ENCODE measurements at places on chromosomes 7 and 10. TPM values are rescaled to one million over a fixed set of nuclear protein-coding genes. Genes with fewer than 3 reads are reported as not detected.

GRCh38 chr10:31288962-31289361 lies 30.1 kb upstream of the ZEB1 start:
- no peak for DNase-seq
- no peaks in the 10 kb centered on the region for H3K36me3 ChIP-seq
- H3K4me3 ChIP-seq, result no peak overlapping the region
- H3K4me1 ChIP-seq, result no peaks in the 10 kb centered on the region

DNA sequence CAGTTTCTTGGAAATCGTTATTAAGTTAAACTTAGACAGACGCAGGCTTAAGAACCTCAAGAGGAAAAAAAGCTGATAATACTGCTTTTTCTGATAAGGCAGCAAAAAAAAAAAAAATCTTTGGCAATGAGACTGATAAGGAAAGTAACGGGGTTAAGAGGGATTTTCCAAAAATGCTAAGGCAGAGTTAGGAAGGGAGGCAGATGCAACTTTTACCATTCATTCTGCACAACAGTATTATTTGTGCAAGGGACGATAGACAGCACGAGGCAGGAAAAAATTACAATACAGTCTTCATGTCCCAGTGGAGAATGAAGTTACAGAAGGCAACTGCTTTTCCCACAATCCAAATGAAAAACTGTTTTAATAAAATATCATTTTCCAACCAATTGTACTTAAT lies 194.0 kb downstream of the DOCK4 start:
- DNase-seq, result no peak
- no peak overlapping the region for H3K27ac ChIP-seq
- no peak overlapping the region for H3K4me3 ChIP-seq
- no peaks in the 10 kb centered on the region for H3K4me1 ChIP-seq

GRCh38 chr10:96642973-96643372 lies 56.2 kb upstream of the TM9SF3 start:
- DNase-seq, result peak; percentile 75
- H3K4me1 ChIP-seq, result no peaks in the 10 kb centered on the region
- H3K27ac ChIP-seq, result no peak overlapping the region
- H3K27me3 ChIP-seq, result no peaks in the 10 kb centered on the region
- H3K36me3 ChIP-seq, result no peaks in the 10 kb centered on the region
- H3K4me3 ChIP-seq, result no peak overlapping the region

GRCh38 chr7:45343746-45344145 lies 186.2 kb downstream of the RAMP3 start:
- H3K4me1 ChIP-seq, result no peaks in the 10 kb centered on the region
- H3K27ac ChIP-seq, result no peak overlapping the region
- no peaks in the 10 kb centered on the region for H3K27me3 ChIP-seq
- no peaks in the 10 kb centered on the region for H3K36me3 ChIP-seq
- no peak overlapping the region for H3K4me3 ChIP-seq
- no peak for DNase-seq

DNA sequence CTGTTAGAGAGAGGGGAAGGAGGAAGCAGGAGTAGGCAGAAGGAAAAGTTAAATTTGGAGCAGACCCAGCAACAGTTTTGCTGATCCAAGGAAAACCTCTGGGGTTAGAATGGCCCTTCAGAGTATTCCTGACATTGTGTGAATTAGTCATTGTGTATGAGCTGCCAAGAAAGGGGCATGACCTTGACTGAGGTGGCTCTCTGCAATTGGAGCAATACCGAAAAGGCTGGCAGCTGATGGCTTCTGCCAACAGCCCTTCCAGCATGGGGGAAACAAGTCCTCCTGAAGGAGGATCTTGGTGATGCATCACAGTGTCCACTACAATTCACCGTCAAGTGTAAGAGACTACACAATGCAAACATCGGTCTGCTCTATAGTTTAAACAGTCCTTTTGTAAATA lies 20.6 kb upstream of the WASL start:
- no peak for DNase-seq
- no peak overlapping the region for H3K27ac ChIP-seq
- H3K4me3 ChIP-seq, result no peak overlapping the region
- no peaks in the 10 kb centered on the region for H3K4me1 ChIP-seq
- H3K27me3 ChIP-seq, result no peaks in the 10 kb centered on the region

GRCh38 chr10:5818894-5819293 lies 5.7 kb upstream of the GDI2 start:
- no peak overlapping the region for H3K4me3 ChIP-seq
- H3K27me3 ChIP-seq, result no peaks in the 10 kb centered on the region
- DNase-seq, result no peak
- no peaks in the 10 kb centered on the region for H3K36me3 ChIP-seq
- H3K27ac ChIP-seq, result no peak overlapping the region

Gene TMEM130
- total RNA-seq, result not detected

Gene NKX2-3
- total RNA-seq, result not detected

DNA sequence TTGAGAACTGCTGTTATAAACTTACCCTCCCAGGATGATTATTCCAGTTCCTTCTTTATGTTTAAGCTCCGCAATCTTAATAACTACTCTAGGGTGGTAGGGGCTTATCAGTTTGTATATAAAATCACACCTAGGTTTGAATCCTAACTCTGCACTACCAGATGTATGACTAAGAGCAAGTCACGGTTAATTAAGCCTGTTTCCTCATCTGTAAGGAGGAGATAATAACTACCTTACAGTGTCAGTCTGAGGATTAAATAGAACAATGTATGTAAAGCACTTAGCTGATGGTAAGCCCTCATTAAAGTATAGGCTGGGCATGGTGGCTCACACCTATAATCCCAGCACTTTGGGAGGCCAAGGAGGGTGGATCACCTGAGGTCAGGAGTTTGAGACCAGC lies 9.2 kb downstream of the DNA2 start:
- no peaks in the 10 kb centered on the region for H3K4me1 ChIP-seq
- no peak overlapping the region for H3K27ac ChIP-seq
- no peak for DNase-seq
- H3K4me3 ChIP-seq, result no peak overlapping the region

DNA sequence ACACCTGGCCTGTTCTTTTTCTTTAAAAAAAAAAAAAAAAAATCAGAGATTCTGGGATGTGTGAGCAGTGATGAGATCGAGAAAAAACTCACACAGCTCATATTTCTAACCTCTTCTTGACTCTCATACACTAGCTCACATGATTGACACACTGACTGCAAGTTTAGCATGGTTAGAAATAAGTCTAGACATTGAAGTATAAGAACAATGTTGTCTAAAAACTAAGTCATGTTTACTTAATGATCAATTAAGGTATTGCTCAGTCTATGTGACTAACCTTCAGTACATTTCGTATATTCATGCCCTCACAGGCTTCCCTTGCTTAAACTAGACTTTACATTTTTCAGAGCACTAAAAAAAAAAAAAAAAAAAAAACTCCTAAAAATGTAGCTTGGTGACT lies 775.1 kb downstream of the GATA3 start:
- no peaks in the 10 kb centered on the region for H3K27me3 ChIP-seq
- no peak overlapping the region for H3K27ac ChIP-seq
- DNase-seq, result no peak
- H3K4me3 ChIP-seq, result no peak overlapping the region

Gene TRAPPC14
- 33.2 TPM for total RNA-seq

Gene GNGT1
- not detected for total RNA-seq

- H3K4me1 ChIP-seq, result peaks cover 6% of the 10 kb centered on the region
- no peaks in the 10 kb centered on the region for H3K27me3 ChIP-seq
- H3K36me3 ChIP-seq, result no peaks in the 10 kb centered on the region
- H3K27ac ChIP-seq, result no peak overlapping the region
Observed at GRCh38 chr10:88788924-88789323, 13.6 kb upstream of the LIPM start.

- no peaks in the 10 kb centered on the region for H3K4me1 ChIP-seq
- no peak overlapping the region for H3K27ac ChIP-seq
- no peak for DNase-seq
- H3K4me3 ChIP-seq, result no peak overlapping the region
- H3K36me3 ChIP-seq, result no peaks in the 10 kb centered on the region
Observed at GRCh38 chr7:46448478-46448877, 527.4 kb upstream of the IGFBP3 start.

Gene CTAGE8
- total RNA-seq, result 0.58 TPM

DNA sequence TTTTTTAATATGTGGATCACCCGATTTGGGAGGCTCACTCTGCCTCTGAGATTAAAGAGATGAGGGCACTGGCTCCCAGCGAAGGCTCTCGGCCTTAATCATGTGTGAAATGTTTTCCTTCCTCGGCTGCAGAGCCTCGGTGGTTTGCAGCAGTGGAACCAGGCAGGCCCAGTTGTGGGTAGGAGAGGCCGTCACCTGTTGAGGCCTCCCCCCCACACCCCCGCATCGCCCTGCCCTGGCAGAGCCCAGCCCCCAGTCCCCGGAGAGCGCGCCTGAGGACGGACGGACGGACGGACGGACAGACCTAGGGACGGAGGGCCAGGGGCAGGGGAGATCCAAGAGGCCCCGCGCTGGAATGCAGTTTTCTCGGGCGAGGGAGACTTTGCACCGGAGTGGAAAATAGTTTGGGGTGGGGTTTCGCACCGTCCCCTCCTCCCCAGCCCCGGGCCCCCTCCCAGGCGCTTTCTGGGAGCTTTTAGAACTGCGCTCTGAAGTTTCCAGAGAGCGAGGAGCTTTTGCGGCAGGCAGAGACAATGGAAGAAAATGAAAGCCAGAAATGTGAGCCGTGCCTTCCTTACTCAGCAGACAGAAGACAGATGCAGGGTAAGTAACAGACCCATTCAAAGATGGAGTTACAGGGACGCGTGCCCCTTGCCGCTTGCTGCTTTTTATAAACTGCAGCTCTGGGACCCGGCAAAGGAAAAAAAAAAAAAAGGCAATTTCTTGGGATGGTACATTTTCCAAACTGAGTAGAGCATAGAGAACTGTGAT lies at the start of gene KIAA1217:
KIAA1217 (plus strand) TSS at position 478 of the 771 bp plus-strand sequence; CDS start at position 534, 56 bp downstream.
- no peak within 1 kb of the TSS for H3K27ac ChIP-seq
- DNase-seq, result no peak
- H3K27me3 ChIP-seq, result no peaks in the 10 kb centered on the region

DNA sequence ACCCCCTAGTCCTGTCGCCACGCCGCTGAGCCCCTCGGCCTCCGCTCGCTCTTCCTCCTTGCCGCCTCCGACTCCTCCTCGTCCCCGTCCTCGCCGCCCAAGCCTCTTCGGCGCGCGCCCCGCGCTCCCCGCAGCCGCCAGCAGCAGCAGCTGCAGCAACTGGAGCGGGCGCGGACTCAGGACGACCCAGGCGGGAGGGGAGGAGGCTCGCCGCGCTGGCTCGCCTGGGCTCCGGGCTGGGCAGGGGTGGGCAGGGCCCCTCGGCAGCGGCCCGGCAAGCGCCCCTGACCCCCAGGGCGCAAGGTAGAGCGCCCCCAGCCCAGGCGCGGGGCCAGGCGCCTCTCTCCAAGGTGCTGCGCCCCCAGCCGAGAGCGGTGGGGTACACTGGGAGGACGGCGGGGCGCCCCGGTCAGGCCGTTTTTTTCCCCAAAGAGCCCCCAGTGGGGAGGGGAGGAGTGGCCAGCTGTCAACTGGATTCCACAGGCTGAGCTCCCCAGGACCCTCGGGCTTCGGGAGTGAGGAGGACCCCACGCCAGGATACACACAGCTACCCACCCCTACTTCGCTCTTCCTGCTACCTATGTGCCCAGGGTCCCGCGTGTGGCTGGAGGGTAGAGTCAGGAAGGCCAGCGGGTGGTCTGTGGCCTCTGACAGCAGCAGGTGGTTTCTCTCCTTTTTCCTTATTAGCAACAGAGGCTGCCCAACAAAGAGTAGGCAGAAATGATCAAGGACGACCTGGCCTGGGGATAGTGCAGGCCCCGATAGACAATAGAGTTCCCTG lies 903 bp upstream of the KCNMA1 start:
- peaks cover 17% of the 10 kb centered on the region for H3K27me3 ChIP-seq
- DNase-seq, result no peak
- H3K27ac ChIP-seq, result no peak overlapping the region
- no peaks in the 10 kb centered on the region for H3K36me3 ChIP-seq

DNA sequence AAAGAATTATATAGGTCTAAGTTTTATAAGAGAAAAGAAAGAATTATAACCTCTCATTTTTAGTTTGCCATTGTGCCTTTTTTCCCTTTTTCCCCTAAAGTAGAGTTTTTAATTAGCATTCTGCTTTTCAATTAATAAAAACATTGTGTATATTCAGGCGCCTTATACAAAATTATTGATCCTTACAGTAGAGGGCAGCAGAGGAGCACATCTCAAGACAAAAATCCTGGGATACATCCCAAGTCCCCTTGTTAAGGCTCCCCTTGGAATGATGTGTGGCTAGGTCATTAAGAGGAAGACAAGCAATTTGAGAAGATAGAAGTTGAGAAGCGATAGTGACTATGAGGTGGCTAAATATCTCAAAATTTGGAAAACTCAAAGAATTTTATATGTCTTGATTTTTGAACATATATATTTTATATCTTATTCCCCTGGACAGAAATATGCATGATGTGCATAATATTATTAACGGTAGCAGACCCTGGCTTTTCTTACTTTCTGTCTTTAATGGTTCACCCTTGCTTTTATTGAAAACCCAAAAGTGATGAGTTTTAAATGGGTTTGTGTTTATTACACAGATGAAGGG lies 19.1 kb upstream of the TPK1 start:
- no peaks in the 10 kb centered on the region for H3K36me3 ChIP-seq
- H3K4me3 ChIP-seq, result no peak overlapping the region
- DNase-seq, result no peak
- no peaks in the 10 kb centered on the region for H3K4me1 ChIP-seq

GRCh38 chr7:26779978-26780595 lies 84.3 kb downstream of the SKAP2 start:
- no peak overlapping the region for H3K27ac ChIP-seq
- H3K4me1 ChIP-seq, result no peaks in the 10 kb centered on the region
- no peaks in the 10 kb centered on the region for H3K27me3 ChIP-seq
- no peaks in the 10 kb centered on the region for H3K36me3 ChIP-seq

DNA sequence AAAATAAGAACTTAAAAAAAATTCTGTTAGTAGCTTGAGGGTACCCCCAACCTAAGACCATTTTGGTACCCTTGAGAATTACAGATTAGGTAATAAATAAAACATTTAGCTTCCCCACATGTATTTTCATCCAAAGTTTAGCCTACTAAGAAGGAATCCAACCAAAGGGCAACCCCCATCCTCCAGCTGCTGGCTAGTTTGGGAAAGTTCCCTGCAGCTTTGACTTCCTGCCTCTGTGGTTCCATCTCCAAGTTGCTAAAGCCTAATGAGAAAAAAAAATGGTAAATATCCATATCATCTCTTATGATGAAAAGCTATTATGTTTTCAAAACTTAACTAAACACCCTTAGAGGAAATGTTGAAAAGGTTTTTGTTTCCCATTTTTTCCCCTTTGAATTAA lies 547.2 kb downstream of the ANKRD7 start:
- DNase-seq, result no peak
- H3K27ac ChIP-seq, result no peak overlapping the region
- no peaks in the 10 kb centered on the region for H3K27me3 ChIP-seq
- H3K36me3 ChIP-seq, result no peaks in the 10 kb centered on the region
- no peak overlapping the region for H3K4me3 ChIP-seq

Gene GPR15LG
- not detected for total RNA-seq

All from CD8-positive, alpha-beta memory T cell (primary cell).